ENCODE measurements at places on chromosomes 3 and 15.
A peak's percentile ranks its signal among the peaks of the same experiment; 100 is the strongest.

DNA sequence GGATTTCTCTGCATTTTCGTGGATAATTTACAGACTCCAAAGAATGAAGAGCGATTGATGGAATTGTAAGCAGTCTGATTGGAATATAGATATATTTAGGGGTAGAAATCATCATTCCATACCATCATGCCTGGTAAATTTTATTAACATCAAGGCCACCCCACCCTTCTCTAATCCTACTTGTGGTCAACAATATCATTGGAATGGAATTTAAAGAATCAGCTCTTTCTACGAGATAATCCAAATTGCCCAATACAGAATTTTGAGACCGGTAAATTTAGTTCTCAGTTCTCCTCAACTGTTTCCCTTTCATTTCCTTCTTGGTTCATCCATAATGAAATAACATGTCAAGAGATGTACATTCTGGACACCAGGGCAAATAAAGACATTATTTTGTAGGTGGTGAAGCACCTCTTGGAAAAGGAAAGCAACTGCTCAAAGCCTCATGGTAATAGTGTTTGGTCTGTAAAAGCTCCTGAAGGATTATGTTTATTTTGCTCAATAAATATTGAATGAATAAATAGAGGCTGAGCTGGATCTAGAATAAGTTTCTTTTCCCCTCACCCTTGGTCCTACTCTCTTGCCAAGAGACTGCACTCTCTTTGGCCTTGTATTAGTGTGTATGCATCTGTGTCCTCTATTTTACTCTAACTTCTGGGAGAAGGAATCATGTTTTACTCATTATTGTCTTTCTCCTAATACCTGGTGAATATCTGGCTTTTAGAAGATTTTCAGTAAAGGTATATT, 133.7 kb upstream of the BCL6 start:
- DNase-seq = peak; percentile 26

- DNase-seq = peak; percentile 58
Observed at GRCh38 chr15:67456677-67457529, 64.0 kb upstream of the C15orf61 start.

DNA sequence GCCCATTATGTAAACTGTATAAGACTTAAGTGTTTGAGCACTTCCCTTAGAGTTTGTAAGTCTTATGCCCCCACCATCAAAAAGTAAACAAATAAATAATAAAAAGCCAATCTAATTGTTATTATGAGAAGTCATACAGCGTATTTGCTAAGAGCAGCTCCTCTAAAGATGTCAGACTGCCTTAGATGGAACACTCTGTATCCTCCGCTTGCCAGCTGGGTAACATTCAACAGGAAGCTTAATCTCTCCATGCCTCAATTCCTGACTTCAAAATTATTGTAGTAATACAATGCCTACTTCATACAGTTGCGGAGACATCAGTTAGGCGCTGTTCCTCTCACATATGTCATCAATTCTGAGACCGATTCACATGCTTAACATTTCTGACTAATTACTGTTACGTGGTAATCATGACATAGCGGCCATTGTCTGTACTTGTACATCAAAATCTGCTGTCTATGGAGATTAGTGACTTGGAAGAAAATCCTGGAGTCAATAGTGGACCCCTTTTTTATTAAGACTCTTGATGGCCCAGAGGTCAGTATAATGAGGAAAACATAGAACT, 417.7 kb downstream of the LPP start:
- DNase-seq = no peak

DNA sequence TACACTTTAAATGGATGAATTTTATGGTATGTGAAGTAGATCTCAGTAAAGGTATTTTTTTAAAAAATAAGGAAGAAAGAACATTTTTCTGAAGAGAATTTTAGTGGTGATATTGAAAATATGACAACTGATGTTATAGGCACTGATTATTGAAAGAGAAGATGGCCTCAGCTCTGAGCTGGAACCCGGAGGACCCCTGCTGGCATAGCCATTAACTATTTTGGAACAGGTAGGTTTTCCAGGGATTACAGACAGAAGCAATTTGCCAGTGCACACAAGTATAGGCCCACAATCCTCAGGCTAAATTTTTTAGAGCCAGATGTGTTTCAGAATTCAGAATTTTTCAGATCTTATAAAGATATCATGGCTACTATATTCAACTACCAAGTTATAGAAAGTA, 315.9 kb upstream of the GPR149 start:
- peak; percentile 21 for DNase-seq

- no peak for DNase-seq
Observed at GRCh38 chr3:170634663-170635384, 48.9 kb upstream of the SLC7A14 start.

DNA sequence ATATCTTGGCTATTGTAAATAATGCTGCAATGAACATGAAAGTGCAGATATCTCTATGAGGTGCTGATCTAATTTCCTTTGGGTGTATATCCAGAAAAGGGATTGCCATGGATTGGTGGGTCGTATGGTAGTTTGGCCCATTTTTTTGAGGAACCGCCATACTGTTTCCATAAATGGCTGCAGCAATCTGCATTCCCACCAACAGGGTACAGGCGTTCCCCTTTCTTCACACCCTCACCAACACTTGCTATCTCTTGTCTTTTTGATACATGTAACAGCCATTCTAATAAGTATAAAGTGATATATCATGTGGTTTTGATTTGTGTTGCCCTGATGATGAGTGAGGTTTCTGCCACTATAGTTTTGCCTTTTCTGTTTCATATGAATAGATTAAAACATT, 146.7 kb downstream of the NR2F2 start:
- no peak for DNase-seq

- no peak for DNase-seq
Observed at GRCh38 chr3:174541708-174542315, 317.3 kb upstream of the NAALADL2 start.

- DNase-seq = peak; percentile 95
Observed at GRCh38 chr3:126850370-126851085, 132.4 kb upstream of the PLXNA1 start.
